HAP-1 (cell line): ENCODE measurements at places on chromosomes 2 and 18.
A peak's percentile ranks its signal among the peaks of the same experiment; 100 is the strongest.

- no peak for DNase-seq
These were observed 72.8 kb downstream of the PTH2R start for GRCh38 chr2:208479342-208479741.

DNA sequence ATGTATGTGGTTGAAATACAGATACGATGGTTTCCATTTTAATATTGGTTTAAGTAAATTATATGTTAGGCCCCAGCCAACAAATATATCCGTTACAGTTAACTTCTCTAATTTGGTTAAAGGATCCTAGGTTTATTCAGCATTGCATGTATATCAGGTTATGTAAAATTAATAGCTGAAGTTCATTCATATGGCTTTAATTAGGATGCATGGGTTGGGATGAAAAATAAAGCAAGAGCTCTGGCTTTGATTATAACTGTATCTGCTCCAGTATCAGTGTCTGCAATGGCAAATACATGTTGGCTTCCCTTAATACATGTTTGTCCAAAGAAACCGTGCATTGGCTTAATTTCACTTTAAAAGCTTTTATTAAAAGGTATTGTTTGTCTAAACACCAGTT is 435.7 kb upstream of the SETBP1 start:
- no peak for DNase-seq

- no peak for DNase-seq
These were observed 171.9 kb downstream of the AGAP1 start for GRCh38 chr2:235665661-235666212.

DNA sequence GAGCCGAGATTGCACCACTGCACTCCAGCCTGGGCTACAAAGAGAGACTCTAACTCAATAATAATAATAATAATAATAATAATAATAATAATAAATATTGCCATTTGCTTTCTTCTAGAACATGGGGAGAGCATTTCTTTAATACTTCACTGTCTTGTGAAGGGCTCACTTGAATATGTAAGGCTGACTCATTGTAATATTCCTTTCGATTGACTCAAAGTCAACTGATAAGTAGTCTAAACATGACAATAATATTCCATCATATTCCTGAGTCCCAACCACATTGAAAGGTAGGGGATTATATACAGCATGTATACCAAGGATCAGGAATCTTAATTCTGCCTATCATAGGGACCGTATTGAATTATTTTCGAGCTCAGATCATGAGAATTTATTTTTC is 949.2 kb downstream of the DSC3 start:
- no peak for DNase-seq

- DNase-seq, result no peak
These were observed 240.5 kb upstream of the MYT1L start for GRCh38 chr2:2571301-2572150.

DNA sequence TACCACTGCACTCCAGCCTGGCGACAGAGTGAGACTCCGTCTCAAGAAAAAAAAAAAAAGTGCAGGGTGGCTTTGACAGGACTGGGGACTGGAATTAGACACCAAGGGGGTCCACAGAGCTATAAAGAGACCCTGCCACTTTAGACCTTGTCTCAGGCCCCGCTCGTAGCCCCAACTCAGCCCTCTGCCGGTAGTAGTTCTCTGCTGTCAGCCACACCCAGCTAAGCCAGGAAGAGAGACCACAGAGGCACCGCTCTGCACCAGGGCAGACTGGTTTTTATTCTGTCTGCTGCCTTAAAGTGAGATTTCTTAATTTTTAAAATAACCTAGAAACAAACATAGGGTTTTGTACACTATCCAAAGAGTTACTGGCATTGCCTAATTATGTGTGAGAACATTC is 66.0 kb downstream of the STEAP3 start:
- no peak for DNase-seq

GRCh38 chr2:53131416-53131815 is 636.2 kb upstream of the CHAC2 start:
- DNase-seq, result no peak

- no peak for DNase-seq
These were observed 72.6 kb upstream of the NOL4 start for GRCh38 chr18:34297287-34297686.

- DNase-seq, result no peak
These were observed 252.8 kb downstream of the LDLRAD4 start for GRCh38 chr18:13471198-13471845.

DNA sequence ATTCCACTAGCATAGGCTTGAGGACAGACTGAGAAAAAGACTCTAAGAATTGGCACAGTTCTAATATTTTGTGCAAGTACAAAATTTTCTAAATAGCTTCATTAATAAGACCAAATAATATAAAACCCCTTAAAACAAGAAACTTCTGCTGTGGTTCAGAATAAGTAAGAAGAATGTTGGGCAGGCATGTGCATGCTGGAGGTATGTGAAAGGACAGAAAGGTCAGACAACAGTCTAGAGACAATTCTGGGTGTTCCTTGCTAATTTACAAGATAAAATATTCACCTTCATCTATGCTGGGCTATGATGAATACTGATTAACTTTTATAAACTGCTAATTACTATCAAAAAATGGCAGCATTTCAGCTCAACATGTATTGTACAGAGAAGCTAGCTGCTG is 14.9 kb downstream of the CEBPZOS start:
- no peak for DNase-seq

DNA sequence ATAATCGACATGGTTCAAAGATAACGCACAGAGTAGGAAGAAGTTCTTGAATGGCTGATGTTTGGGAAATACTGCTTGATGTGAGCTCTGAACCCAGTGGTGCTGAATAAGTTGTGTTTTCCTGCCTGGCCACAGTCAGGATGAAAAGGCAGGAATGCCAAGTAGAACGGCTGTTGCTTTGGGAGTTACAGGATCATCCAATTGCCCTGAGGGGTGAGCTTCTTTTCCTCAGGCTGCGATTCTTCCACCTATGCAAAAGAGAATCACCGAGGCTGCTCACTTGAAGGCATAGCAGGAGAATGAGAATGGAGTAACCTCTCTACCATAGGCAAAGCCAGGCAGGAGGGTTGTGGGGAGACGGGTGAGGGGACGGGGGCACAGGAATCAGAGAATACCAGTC is 14.4 kb upstream of the IGFBP2 start:
- DNase-seq, result no peak

- no peak for DNase-seq
These were observed 294.5 kb downstream of the NR4A2 start for GRCh38 chr2:156038021-156038420.

DNA sequence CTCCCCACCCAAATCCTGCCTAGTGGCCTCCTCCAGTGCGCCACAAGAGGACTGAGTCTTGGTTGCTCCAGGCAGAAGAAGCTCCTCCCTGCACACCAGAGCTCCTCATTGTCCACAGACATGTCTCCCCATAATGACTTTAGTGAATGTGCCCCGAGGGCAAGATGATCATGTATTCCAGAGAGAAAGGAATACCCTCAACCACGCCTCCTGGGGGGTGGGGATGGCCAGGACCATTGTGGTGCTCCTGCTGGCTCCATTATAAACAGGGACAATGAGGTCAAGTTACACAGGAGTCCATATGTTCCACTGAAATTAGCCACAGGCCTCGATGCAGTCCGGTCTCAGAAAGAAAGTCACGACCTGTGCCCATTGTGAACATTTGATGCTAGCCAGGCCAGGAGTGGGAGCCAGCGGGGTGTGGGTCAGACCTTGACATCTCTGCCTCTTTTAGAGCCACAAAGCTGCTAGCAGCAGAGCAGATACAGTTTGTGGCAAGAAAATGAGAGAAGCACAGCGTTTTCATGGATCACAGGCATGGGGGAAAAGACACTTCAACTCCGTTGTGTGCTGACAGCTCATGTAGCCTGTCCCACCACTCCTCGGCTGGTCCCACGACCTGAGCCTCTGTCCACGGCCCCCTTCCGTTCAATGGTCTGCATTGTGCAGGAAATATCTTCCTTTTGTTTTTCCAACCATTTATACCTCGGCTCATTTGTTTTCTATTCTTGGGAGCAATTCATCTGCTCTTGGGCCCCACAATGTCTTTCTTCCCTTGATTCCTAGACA is 70.7 kb upstream of the FZD7 start:
- peak; percentile 39 for DNase-seq

DNA sequence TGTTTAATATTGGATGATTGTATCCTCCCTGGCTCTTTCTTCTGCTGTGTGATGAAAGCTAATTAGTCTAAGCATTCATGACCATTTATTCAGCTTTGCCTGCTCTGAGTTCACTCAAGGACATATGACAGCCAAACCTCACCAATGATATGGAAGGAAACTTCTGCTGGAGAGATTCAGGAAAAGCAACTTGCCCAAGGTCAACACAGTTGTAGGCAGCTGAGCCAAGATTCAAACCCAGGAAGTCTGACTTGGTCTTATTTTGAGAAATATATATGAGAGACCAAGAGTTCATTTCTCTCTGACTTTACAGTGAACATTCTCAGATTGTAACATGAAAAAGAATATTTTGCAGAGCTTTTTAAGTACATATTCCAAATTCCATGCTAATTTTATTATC is 1588.5 kb upstream of the PIK3C3 start:
- no peak for DNase-seq

DNA sequence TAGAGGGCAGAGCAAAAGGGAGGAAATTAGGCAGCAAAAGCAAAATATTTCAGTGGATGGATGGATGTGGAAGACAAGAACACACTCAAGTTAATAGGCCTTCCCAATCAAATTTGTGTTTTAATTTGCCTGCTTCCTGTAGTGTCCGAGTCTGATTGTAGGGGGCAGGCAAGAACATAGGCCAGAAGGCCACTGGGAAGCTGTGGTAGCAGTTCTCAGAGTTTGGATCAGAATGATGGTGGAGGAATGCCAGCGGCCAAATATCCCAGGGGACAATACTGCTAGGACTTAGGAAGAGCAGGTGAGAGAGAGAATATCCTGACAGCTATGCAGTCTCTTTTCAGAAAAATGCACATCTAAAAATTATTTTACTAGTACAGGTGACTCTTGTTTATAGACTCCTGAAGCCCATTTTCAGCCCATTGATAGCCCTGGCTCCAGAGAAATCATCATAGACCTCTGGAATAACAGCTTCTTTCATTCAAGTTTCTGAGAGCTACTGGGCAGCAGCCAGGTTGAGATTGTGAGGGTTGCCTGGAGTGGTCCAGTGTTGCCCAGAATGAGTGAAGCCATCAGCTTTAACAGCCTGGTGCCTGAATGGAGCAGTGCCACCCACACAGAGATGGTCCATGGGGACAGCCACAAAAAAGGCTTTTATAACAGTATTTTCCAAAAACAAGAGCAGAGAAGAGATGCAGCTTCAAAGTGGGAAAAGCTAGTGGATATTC is 19.1 kb upstream of the SERPINE2 start:
- no peak for DNase-seq

GRCh38 chr2:157867703-157868102 is 8.4 kb downstream of the ACVR1 start:
- no peak for DNase-seq

- no peak for DNase-seq
These were observed 1343.0 kb upstream of the SLC39A10 start for GRCh38 chr2:194314042-194314441.

GRCh38 chr2:25738383-25739343 is 65.3 kb upstream of the DTNB start:
- no peak for DNase-seq

GRCh38 chr2:71276311-71277146 is 49.6 kb upstream of the PAIP2B start:
- DNase-seq, result peak; percentile 89

GRCh38 chr2:161245261-161245553 is 63.0 kb upstream of the PSMD14 start:
- no peak for DNase-seq

- DNase-seq, result no peak
These were observed 199.5 kb downstream of the TTC32 start for GRCh38 chr2:19702267-19702666.

DNA sequence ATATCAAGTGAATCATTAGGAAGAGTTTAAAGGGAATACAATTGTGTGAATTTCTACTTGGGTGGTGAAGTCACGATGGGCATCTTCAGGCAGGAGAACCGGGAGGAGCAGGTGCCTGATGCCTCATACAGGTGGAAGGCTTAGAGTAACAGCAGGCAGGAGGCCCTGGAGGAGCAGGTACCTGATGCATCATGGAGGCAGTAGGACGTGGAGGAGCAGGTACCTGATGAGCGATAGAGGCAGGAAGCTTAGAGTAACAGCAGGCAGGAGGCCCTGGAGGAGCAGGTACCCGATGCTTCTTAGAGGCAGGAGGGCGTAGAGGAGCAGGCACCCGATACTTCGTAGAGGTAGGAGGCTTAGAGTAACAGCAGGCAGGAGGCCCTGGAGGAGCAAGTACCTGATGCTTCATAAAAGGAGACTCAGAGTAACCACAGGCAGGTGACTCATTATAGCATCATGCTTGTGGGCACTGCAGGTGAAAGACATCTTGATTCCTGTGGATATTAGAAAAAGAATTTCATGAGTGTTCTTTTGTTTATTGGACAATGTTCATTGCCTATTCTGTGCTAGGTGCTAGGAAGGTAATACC is 133.9 kb downstream of the ATP9B start:
- DNase-seq, result no peak

DNA sequence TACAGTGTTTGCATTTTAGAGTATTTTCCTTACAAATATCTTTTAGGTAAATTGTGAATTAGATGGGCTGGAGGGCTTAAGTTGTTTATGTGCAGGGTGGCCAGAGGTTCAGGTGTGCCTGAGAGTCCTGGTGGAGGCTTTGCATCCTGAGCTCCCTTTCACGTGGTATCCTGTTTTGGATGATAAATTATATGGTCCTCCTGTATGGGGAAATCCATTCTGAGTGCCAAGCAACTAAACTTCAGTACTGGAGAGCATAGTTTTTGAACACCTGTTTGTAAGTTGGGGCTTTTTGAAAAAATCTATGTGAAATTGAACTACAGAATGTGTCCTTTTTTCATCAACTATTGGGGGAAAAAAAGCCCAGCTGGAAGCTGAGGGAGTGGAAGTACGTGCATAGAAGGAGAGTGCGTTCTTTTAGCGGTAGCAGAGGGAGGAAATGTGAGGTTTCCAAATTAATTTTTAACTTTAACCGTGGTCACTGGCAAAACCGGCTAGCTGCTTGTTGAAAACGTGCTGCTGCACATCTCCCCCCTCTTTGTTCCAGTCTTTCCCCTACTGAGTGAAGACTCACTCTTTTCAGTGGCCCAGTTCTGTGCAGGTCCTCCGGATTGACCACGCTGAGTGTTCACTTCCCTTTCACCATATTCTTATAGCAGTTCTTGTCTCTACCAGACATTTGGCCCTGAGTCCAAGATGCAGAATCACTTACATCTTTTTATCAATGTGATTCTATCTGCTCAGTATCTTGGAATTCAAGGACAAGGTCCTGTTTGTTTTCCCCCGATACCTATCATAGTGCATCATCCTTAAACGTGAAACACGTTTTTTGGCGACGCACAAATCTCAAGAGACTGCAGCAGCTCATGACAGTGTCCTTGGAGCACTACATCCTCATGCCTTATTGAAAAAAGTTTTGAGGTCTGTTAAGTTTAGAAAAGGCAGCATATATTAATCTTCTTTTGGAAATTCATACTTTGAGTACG is 15.3 kb downstream of the CNOT11 start:
- DNase-seq, result no peak

GRCh38 chr18:48742706-48743475 is 204.1 kb downstream of the CTIF start:
- DNase-seq, result no peak

GRCh38 chr2:133422931-133423351 is 145.3 kb downstream of the NCKAP5 start:
- DNase-seq, result no peak

- DNase-seq, result no peak
These were observed 3.8 kb upstream of the ATP6V1C2 start for GRCh38 chr2:10717628-10718027.

GRCh38 chr2:95149397-95149984 is 10.2 kb downstream of the ZNF514 start:
- no peak for DNase-seq
